CD4-positive, alpha-beta T cell treated with Interleukin-6 at 100 ng/mL for 8 hours (primary cell): ENCODE measurements at places on chromosomes 3 and 15.

GRCh38 chr3:31079689-31080088, 185.2 kb upstream of the GADL1 start:
- no peak for DNase-seq

- DNase-seq, result no peak
These were observed 57.0 kb downstream of the BOC start for GRCh38 chr3:113268311-113268710.

- DNase-seq, result no peak
These were observed 339.5 kb upstream of the DNAJC19 start for GRCh38 chr3:181329024-181329423.

GRCh38 chr3:54982807-54983206, 54.9 kb upstream of the LRTM1 start:
- DNase-seq, result no peak

DNA sequence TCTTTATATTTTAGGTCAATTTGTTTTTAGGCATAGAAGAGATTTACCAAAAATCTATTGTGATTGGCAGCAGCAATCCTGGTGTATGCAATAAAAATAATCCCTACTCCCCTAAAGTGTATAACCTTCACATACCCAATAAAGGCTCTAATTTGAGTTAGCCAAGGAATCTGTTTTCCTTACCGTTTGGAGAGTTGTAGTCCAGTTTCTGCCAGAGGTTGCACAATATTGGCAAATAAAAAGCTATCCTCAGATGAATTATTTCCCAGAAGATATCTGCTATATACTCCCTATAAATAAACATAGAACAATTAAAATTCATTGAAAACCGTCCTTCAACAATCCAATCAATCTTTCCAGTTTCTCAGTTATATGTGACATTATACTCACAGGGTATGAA, 31.1 kb downstream of the ACKR4 start:
- no peak for DNase-seq

- no peak for DNase-seq
These were observed 47.8 kb downstream of the SLC30A4 start for GRCh38 chr15:45474799-45475198.

- DNase-seq, result no peak
These were observed 33.8 kb downstream of the NBEAL2 start for GRCh38 chr3:47013231-47013630.

- DNase-seq, result no peak
These were observed 102.8 kb downstream of the ARRDC4 start for GRCh38 chr15:98063315-98063714.

DNA sequence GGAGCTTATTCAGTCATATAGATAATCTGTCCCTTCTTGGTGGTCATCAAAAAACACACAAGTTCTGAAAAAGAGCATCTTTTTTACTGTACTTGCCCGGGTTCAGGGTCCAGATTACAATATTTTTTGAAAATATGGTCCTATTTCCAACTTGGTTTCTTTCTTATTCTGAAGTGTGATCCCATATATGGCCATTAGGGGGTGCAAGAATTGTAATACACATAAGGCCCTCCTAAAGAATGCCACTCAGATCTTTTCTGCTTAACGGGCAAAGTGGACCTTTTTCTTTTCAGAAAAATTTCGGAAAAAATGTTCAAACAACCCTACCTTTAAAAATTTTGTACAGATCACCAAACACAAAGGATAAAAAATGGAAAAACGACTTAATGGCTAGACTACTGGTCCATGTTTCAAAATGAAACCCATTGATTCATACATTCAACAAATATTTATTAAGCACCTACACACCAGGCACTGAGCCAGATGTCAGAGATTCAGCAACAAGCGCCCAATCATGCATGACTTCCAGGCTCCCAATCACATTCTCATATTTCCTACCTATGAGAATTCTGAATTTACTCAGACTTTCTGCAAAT, 102.0 kb upstream of the MYRIP start:
- no peak for DNase-seq

DNA sequence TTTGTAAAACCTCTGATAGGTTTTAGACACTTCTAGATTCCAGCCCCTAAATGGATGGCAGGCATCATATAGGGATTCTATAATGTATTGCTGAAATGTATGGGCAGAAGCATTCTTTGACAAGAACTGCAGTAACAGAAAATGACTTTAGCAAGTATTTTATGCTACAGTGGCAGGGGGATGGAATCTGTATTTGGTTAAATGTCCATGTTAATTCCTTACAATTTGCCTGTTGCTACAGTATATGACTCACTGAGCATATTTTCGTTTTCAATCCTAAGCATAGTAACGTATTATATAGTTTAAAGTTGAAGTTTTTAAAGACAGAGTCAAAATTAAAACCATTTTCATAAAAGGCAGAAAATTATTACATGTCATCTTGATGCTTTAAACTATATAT, 150.1 kb downstream of the MEX3B start:
- DNase-seq, result no peak
